Stromal cell of bone marrow (primary cell): ENCODE measurements at places on chromosomes 5 and 9.

- DNase-seq: no peak
Measured at GRCh38 chr5:82815871-82816270, 261.3 kb downstream of the TMEM167A start.

GRCh38 chr5:157350939-157351801, 85.2 kb downstream of the CYFIP2 start:
- no peak for DNase-seq

- DNase-seq: peak; percentile 13
Measured at GRCh38 chr5:152349683-152350526, 55.2 kb downstream of the NMUR2 start.

GRCh38 chr9:21334701-21335632, at the start of gene KLHL9:
TSS of gene KLHL9 (minus strand) at chr9:21335404. CDS start at chr9:21334859, 545 bp downstream.
- DNase-seq: peak; percentile 87

DNA sequence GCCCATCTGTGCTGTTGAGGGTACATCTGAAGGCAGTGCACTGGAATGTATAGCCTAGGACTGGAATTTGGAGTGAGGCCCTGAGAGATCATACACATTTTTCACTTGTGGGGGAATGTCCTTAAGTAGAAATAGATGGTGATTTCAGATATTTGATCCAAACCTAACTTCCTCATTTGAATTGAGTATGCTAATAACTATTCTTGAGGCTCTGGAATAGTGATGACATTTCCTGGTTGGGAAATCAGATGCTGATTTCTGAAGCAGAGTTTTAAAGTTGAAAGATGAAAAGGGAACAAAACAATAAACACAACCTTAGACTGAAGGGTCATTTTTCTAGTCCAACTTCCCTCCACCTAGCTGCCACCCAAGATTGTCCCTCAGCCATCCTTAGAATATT, 163.0 kb upstream of the CCDC152 start:
- DNase-seq: no peak

GRCh38 chr5:1881098-1881572, 1.6 kb downstream of the IRX4 start:
- DNase-seq: no peak

DNA sequence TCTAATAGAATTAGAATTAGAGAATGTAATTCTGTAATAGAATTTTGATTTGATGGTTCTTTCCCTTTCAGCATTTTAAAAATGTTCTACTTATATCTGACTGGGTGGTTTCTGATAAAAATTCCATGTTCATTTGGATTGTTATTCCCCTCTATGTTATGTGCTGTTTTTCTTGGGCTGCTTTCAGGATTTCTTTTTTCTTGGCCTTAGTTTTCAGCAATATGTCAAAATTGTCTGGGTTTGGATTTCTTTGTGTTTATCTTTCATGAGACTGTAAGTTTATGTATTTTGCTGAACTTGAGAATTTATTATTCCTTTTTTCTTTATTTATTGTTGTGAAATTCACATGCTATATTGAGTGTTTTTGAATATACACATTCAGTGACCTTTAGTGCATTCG, 189.1 kb downstream of the RANBP17 start:
- DNase-seq: peak; percentile 2

DNA sequence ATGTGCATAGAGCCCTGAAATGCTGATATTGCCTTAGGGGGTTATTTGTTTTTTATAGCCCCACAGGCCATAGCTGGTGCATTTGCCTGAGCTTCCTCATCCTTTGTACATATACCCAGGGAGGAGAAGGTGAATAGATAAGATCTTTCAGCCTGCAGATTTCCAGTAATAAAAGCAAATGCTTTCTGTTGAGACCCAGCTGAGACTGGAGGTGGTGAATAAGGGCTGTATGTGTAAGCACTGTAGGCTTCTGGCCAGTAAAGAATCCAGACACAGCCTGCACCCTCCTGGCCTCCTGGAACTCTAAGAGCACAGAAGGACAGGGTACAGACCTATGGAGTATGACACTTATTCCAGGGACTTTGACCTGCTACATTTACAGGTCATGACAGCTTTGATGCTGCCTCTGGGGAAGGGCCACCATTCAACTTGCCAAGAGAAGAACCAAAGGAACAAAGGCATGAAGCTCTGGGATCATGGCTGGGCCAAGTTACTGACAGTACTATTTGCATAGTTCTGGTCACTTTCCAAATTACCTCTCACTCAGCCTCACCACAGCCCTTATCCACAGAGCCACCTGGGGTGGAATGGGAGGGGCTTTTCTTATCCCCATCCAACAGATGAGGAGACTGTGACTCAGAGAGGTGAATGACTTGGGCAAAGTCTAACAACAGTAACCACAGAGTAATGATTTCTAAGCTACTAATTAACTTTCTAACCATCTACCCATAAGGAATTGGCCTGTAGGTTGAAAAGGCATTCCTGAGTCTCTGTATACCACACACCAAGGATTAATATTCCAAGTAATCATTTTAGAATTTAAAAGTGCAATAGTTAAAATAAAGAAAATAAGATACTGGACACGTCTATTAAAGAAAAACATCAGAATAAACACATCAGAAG, 604.5 kb upstream of the KLF4 start:
- DNase-seq: no peak

DNA sequence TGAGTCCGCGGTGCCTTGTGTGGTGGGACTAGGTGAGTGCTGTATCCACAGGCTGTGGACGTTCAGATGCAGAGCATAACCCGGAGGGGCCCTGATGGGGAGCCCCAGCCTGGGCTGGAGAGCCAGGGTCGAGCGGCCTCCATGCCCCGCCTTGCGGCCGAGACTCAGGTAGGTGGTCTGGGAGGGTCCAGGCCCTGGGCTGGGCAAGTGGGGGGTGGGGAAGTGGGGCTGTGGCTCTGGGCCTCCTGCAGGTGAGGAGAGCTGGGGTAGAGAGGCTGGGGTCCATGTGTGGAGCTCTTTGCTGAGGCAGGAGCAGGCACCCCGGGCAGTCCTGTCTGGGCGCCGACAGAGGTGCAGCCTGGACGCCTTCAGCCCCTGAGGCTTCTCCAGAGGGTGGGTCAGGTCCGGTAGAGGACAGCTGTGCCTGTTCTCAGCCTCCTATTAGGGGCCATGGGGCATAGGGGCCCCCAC, 241.1 kb downstream of the CACNA1B start:
- DNase-seq: no peak

DNA sequence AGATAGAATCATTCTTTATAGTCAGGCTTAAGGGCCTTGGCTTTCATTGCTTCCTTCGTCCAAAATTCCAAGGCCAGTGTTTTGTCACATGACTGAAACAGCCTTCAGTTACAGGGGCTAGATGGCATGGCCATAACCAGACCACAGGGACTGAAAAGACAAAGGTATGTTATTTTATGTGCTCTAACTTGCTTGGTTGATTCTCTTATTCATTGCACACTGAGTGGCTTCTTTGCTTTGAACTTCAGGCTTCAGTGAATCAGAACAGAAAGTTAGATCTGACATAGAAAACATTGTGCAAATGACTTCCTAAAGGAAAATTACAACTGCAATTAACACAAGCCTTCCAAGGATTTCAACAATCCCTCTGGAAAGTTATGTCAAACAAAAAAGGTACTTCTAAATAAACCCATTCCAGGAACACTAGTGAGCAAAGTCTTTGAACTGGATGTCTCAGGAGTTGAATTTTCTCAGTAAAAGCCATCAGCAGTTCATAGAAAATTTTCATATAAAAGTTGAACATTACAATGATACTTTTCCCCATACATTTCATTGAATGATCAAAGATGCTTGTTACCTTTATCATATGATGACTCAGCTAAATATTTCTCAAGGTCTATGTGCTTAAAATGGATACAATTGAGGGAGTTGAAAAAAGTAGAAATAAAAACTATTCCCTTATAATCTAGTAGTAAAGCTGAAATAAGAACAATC, 355.3 kb downstream of the TMEM232 start:
- no peak for DNase-seq

GRCh38 chr9:93701494-93702218, 125.3 kb downstream of the PHF2 start:
- no peak for DNase-seq

GRCh38 chr5:145856285-145856818, 16.5 kb downstream of the GRXCR2 start:
- peak; percentile 28 for DNase-seq

DNA sequence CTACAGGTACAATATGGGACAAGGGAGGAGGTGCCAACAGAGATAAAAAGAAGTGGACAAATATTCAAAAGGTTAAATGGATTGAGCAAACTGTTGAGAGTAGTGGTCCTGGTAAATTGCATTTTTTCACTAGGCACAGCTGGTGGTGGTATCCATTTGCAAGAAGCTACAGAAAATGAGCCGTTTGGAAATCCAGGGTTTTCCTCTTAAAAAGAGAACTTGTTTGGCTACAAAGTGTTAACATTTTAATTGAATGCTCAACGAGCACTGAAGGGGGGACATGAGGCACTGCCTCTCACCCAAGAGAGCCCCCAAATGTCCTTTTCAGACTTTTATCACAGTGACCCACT, 491 bp upstream of the ZCCHC9 start:
- DNase-seq: no peak

GRCh38 chr5:132753135-132753987, 6.1 kb downstream of the CCNI2 start:
- DNase-seq: no peak

- DNase-seq: no peak
Measured at GRCh38 chr5:44318883-44319282, 70.3 kb downstream of the FGF10 start.

DNA sequence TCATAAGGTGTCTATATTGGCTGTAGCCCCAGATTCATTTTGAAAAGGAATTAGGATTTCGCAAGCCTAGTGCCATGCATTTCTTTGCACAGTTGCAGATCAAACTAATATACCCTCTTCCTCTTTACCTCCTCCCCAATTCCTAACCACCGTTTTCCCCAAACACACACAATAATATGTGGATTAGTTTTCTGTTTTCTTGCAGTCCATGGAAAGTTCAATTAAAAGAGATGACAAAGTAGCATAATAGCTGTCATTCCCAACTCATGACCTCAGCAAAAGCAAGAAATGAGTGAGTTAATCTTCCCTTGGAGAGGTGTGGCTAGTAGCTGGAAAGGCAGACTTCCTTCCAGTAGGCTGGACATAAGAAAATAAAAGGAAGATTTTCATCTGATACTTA, 349.1 kb downstream of the TMEM232 start:
- peak; percentile 44 for DNase-seq

DNA sequence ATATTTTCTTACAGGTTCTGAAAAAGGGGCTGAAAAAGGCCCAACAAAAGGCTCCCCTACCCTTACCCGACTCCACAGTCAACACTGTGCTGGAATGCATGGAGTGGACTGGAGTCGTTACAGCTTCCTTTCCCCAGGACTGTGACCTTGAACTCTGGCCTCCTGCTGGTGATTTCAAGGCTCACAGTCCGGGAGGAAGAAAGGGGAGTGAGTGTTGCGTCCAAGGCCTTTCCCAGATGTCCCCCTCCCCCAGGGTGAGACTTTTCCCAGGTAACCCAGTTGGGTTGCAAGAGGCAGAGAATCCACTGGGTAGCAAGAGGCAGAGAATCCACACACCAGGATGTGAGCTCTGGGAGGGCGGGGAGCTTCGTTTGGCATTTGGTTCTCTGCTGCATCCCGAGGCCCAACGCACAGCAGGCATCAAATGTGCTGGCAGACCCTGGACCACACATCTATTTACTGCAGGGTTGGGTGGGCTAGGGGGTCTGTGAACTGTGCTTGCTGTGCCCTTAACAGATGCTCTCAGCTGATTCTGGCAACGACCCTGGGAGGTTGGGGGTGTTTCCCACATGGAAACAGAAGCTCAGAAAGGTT, 37.5 kb downstream of the FABP6 start:
- DNase-seq: no peak
